ENCODE measurements at places on chromosomes 3 and 15.
A peak's percentile ranks its signal among the peaks of the same experiment; 100 is the strongest.

DNA sequence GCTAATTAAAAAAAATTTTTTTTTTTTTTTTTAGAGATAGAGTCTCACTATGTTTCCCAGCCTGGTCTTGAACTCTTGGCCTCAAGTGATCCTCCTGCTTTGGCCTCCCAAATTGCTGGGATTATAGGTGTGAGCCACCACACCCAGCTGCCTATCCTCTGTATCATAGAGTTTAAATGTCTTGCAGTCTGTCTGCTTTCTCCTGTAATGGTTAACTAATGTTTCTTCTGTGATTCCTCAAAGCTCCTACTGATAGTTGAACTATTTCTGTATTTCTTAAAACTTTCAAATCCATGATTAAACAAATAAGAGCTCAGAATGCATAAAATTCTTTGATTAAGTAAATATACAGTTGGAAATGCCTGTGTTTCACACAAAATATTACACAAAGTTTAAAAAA, 115.4 kb upstream of the TPM1 start:
- DNase-seq = peak; percentile 56

DNA sequence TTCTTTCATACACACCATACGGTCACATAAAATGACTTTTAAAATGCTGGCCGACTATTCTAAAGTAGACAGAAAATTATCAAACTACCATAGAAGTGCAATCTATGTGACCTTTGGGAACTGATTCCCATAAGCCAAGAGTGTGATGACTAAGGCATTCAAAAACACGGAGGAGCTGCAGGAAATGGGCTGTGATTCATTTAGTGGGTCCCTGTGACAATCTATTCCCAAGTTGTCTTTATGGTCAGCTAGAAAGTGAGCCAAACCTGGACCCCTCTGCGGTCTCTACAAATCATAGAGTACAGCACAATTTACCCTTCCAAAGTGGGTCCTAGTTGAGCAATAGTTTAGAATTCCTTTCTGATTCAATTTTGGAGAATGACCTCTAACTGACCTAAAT, 251.5 kb upstream of the CBLB start:
- DNase-seq = no peak

GRCh38 chr15:28219116-28219515, 102.9 kb downstream of the HERC2 start:
- DNase-seq = no peak

GRCh38 chr15:101027920-101028319, 108.8 kb downstream of the LRRK1 start:
- no peak for DNase-seq

DNA sequence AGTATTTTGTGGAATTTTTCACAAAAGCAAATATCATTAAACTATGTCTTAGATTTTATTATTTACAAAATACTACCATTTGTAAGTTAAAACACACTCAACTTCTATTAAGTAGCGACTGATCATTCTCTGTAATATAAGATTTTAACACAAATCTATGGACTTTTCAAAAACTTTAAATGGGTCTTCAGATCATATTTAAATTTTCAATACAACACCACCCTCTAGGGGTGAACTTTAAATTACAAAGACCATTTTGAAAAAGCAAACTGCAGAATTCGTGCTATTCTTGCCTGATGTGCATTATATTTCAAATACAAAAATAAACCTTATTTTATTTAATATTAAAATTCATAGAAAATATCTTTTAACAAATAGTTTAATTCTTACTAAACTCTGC, 8.2 kb upstream of the VGLL4 start:
- DNase-seq = no peak

DNA sequence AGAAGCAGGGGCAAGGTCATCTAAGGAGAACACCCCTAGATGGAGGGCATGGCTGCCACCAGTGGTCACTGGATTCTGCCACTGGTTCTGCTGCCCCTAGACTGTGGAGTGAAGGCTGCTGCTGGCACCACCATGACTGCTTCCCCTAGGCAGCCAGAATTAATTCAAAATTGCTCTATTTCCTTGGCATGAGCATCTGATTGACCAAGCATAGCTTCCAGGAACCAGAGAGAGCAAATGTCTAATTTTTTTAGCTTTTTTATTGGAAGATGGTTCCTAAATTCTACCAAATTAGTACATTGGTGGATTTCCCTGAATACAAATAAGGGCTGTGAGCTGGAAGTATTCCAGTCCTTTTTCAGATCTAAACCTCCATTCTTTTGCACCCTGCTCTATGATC, 270.2 kb upstream of the GBE1 start:
- no peak for DNase-seq

- no peak for DNase-seq
Observed at GRCh38 chr3:13338231-13338630, 81.9 kb downstream of the NUP210 start.

DNA sequence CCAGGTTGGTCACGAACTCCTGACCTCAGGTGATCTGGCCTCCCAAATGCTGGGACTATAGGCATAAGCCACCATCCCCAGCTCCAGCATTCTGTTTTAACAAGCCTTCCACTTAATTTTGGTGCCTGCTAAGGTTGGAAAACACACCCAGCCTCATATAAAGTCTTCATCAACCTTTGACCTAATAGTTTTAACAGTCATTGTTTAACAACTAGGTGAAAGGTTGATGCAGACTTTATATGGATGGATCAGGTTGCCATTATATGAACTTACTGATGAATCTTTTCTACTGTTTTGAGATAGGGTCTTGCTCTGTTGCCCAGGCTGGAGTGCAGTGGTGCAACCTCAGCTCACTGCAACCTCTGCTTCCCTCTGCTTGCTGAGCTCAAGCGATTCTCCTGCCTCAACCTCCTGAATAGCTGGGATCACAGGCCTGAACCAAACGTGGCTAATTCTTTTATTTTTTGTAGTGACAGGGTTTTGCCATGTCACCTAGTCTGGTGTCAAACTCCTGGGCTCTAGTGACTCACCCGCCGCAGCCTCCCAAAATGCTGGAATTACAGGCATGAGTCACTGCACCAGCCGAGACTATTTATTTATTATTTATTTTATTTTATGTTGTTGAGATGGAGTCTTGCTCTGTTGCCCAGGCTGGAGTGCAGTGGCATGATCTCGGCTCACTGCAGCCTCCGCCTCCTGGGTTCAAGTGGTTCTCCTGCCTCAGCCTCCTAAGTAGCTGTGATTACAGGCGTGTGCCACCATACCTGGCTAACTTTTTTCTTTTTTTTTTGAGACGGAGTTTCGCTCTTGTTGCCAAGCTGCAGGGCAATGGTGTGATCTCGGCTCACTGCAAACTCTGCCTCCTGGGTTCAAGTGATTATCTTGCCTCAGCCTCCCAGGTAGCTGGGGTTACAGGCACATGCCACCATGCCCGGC, 3.1 kb upstream of the RPAP1 start:
- no peak for DNase-seq

DNA sequence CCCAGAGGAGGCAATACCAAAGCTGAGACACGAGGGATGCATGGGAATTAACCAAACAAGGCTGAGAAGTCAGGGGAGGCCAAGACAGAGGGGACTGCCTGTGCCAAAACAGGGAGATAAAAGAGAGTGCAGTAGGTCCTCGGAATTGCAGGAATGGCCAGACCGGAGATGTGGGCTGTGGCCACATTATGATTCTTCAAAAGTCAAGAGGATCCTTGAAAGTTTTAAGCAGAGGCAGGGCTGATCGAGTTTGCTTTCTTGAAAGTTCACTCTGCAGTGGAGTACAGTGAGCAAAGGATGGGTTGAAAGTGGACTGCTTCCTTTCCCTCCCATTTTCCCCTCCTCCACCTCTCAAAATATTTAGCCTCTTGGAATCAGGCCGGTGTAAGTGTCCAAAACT, 73.9 kb upstream of the ADAMTS9 start:
- no peak for DNase-seq
